ENCODE measurements at places on chromosomes 4 and X.

DNA sequence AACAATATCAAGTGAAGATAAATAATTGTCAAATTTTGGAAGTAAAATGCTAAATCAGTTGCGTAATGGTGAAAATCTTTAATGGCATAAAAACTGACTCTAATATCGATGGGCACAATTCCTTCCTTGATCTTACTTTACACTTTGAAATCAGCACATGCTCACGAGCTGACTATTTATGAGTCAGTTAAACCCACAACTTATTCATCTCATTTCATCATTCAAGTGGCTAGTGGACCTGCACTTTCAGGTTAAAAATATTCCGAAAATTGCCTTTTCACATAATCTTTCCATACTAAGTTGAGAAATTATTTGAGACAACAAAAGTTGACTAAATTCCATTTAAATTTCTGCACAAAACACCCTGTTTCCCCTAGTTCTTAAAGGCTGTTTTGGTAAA lies 582.1 kb upstream of the TENM3 start:
- DNase-seq: no peak

- peak; percentile 7 for DNase-seq
These were observed 222.3 kb upstream of the HS3ST1 start for GRCh38 chr4:11650801-11651596.

- no peak for DNase-seq
These were observed 326.7 kb upstream of the RPS6KA3 start for GRCh38 chrX:20593402-20593801.

- no peak for DNase-seq
These were observed 4.7 kb downstream of the THAP9 start for GRCh38 chr4:82905205-82905604.

- DNase-seq: no peak
These were observed 182.0 kb downstream of the RASL11B start for GRCh38 chr4:53043891-53044650.

DNA sequence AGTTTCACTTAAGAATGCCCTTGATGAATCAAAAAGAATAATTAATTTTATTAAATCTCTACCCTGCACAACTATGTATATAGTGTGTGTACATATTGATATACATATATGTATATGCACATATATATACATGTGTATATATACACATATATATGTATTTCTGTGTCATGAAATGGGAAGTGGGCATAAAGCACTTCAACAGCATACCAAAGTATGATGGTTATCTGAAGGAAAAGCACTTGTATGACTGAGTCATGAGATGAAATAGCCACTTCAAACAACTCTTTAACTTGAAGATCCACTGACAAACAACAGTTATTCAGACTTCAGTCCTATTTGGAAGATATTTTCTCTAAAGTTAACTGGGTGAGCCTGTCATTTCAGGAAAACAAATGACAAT lies 16.3 kb downstream of the RNF128 start:
- no peak for DNase-seq

GRCh38 chrX:32987142-32987541 lies 224.2 kb downstream of the DMD start:
- DNase-seq: no peak

DNA sequence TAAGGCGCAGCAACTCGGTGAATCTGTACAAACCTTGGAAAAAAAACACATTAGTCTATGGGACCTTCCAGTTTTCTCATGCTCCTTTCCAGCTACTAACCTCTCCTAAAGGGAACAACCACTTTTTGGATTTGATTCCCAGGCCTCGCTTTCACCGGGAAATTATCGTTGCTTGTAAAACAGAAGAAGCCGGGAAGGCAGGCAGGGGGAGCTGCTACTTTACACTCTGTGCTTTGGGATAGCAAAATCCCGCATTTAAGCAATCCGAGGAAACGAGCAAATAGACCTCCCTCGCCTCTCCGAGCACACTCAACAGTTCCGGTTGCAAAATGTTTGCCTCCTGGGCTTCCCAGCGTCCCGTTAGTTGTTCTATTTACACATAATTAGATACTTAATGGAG lies 1.2 kb downstream of the CD38 start:
- DNase-seq: peak; percentile 62

- no peak for DNase-seq
These were observed 665 bp upstream of the LRPAP1 start for GRCh38 chr4:3532751-3533422.

DNA sequence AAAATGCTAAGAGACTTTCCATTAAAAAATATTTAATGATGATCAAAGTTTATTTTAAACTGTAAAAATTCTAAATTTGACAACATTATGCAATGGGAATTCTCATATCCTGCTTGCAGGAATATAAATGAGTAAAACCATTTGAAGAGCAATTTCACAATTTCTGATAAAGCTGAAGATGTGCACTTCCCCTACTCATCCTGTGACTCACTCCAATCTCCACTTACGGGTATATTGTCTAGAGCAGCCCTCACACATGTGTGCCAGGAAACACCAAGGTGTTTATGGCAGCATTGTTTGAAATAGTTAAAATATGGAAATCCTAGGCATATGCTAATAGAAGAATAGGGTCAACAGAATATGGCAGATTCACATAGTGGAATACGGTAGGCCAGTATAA lies 158.4 kb downstream of the PDHA2 start:
- no peak for DNase-seq

DNA sequence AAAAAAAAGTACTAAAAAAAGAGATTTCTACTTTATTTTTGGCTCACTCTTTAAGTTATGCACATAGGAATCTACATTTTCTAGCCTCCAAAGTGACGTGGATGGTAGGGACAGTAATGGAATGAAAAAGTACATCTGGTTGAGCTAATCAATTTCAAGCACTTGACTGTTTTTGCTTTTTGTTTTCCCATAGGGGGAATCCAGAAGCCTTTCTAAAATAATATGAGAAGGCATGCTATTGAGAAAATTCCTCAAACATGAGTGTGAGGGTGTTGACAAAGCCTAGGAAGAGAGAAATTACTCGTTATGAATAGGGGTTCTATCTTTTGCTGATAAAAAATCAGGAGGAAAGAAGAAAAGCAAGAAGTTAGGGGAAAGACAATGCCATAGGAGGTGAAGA lies 242.5 kb upstream of the PUDP start:
- DNase-seq: no peak

GRCh38 chr4:55933611-55934010 lies 15.1 kb upstream of the CEP135 start:
- DNase-seq: no peak

GRCh38 chr4:30842689-30843088 lies 122.5 kb downstream of the PCDH7 start:
- no peak for DNase-seq

- no peak for DNase-seq
These were observed 12.2 kb downstream of the UCP1 start for GRCh38 chr4:140556372-140557085.

- DNase-seq: no peak
These were observed 67.3 kb upstream of the VBP1 start for GRCh38 chrX:155148724-155149537.

- no peak for DNase-seq
These were observed 1.1 kb upstream of the STX18 start for GRCh38 chr4:4542774-4543485.

GRCh38 chr4:109728385-109728784 lies 1.5 kb downstream of the PLA2G12A start:
- DNase-seq: no peak

- DNase-seq: no peak
These were observed 191.2 kb upstream of the LNX1 start for GRCh38 chr4:53782458-53782845.

DNA sequence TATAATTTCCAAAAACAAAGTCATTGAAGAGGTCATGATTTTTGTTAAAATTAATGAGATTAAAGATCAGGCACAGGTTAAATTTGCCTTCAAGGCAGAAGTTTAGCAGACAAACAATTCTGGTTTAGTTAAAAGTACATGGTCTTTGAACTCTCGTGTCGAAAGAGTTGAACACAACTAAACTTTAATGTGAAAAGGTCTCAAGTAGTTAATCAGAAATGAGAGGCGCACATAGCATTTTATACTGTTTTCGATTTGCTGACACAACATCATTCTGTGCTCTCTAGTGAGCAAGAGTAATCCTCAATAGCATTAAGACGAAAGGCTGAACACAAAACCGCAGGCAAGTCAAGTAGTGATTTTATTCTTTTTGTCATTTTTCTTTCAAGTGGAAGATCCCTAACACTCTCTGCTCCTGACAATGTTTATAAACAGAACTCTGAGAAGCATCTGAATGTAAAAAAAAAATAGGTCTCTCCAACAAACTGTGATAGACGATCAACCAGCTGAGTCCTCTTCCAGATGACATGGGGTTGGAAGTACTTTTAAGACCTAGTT lies 49.8 kb downstream of the SH3RF1 start:
- no peak for DNase-seq

GRCh38 chr4:20416800-20417199 lies 165.1 kb downstream of the SLIT2 start:
- DNase-seq: no peak

GRCh38 chr4:140851804-140852203 lies 95.6 kb upstream of the TBC1D9 start:
- DNase-seq: no peak

DNA sequence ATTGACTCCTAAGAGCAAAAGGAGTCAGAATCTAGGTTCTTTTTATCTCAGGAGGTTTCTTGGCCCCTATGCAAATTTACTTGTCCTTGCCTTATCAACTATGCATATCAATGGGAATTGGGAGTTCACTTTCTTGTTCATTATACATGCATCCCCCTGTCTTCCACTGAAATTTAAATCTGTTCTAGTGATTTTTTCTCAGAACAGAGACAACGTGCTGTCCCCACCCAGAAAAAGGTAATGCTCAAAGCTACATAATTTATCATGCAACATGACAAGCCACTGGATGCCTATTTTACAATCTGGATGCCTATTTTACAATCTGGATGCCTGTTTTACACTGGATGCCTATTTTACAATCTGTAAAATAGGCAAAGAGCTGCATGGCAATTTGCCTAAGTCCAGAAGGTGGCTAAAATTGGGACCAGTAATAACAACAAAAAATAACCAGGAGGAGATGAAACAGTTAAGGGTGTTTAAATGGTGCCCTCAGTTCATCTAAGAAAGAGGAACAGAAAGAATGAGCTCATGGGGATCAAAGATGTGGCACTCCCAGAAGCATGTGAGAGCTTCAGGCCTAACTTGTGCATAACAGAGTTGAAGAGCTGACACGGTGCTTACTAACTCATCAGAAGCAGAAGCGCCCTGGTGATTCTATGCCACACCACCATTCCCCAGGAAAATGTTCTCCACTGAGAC lies 537.8 kb upstream of the BOD1L1 start:
- no peak for DNase-seq

DNA sequence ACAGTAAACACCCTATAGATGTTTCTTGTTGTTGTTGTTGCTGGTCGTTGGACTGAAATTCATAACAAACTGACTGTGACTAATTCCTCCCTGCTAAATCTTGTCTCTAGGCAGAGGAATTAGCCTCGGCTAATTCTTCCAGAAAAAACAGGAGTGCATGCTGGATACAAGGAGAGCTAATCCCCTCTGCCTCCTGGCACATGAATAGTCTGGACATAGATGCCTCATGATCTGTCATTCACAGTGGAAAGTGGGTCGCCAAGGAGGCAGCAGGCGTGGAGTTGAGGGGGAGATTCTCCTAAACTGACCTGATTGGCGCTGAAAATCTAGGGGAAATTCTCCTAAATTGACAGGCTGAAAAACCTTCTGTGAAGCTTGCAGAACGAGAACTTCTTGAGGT lies 220.1 kb downstream of the DCTD start:
- DNase-seq: peak; percentile 3

DNA sequence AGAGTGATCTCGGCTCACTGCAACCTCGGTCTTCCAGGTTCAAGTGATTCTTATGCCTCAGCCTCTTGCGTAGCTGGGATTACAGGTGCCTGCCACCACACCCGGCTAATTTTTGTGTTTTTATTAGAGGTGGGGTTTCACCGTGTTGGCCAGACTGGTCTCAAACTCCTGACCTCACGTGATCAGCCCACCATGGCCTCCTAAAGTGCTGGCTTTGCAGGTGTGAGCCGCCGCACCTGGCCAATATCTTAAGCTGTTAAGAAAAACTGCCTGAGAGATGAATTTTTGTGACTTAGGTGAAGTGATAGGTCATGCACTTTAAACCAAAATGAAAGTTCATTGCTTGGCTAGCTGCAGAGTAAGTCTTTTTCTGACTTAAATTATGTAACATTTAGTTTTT lies 5.8 kb downstream of the KDM6A start:
- no peak for DNase-seq

DNA sequence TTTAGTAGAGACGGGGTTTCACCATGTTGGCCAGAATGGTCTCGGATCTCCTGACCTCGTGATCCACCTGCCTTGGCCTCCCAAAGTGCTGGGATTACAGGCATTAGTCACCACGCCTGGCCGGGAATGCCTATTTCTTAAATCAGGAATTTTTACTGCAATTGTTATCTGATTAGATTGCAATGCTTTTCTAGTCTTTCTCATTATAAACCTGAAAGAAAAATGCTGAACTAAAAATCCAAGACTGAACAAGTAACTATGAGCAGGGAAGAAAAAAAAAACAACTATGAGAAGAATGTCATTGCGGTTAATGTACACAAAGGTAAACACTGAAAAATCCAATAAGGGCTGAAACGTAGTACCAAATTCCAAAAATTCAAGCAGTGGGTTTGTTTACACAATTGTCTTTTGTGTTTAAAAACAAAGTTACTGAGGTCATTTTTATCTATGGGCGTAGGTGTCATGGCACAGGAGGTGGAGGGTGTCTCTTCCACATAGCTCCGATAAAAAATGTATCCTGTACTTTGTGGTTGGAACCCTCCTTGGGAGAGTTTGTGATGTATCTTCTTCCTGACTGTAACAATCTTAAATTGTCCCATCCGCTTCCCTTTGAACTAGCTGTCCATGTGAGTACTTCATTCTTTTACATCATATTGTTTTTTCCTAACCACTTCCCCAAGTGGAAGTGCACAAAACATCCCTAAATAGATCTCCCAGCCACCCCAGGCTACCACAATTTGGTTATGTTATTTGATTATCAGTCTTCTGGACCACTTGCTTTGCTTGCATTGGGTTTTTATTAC lies 11.1 kb upstream of the TMEM156 start:
- DNase-seq: peak; percentile 47

GRCh38 chr4:158172261-158173258 lies at the start of gene GASK1B:
Gene GASK1B (minus strand): TSS chr4:158173025. CDS start chr4:158171375, 1,650 bp downstream.
- DNase-seq: peak; percentile 82

- peak; percentile 36 for DNase-seq
These were observed 103.7 kb upstream of the BMPR1B start for GRCh38 chr4:94653984-94654609.

- no peak for DNase-seq
These were observed 353.7 kb downstream of the GASK1B start for GRCh38 chr4:157818946-157819692.

GRCh38 chr4:37383579-37384229 lies 139.2 kb downstream of the NWD2 start:
- DNase-seq: peak; percentile 54

- DNase-seq: no peak
These were observed 202.1 kb downstream of the PRDM5 start for GRCh38 chr4:120720354-120720934.

DNA sequence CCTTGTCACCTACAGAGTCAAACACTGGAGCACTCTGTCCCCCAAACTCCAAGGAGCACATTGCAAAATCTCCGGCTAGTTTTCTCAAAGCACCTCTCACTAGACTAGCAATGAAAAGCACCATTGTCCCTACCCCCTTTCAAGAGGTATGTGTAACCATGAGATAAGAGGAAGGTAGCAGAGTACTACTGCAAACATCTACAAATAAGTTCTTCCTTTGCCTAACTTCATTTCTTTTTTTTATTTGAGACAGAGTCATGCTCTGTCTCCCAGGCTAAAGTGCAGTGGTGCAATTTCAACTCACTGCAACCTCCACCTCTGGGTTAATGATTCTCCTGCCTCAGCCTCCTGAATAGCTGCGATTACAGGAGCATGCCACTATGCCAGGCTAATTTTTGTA lies 17.7 kb downstream of the PPP4R3C start:
- no peak for DNase-seq
